Lung (tissue), 17 donors: ENCODE measurements at places on chromosomes 1 and 21. TPM values are rescaled to one million over a fixed set of nuclear protein-coding genes. Genes with fewer than 3 reads are reported as not detected.

PTGFRN gene
- total RNA-seq: 29.2 TPM

APOBEC4 gene
- total RNA-seq: 3.3 TPM

CYP4A11 gene
- not detected for total RNA-seq

NFASC gene
- 11.2 TPM for total RNA-seq

LGR6 gene
- 1.3 TPM for total RNA-seq

ASPM gene
- 7.3 TPM for total RNA-seq

TBX15 gene
- total RNA-seq: 0.31 TPM

ERICH3 gene
- 17.3 TPM for total RNA-seq

SIK1 gene
- total RNA-seq: 29.9 TPM

ABCA4 gene
- 1.00 TPM for total RNA-seq

TMPRSS2 gene
- total RNA-seq: 130 TPM

DIRAS3 gene
- total RNA-seq: 3.5 TPM

DNA sequence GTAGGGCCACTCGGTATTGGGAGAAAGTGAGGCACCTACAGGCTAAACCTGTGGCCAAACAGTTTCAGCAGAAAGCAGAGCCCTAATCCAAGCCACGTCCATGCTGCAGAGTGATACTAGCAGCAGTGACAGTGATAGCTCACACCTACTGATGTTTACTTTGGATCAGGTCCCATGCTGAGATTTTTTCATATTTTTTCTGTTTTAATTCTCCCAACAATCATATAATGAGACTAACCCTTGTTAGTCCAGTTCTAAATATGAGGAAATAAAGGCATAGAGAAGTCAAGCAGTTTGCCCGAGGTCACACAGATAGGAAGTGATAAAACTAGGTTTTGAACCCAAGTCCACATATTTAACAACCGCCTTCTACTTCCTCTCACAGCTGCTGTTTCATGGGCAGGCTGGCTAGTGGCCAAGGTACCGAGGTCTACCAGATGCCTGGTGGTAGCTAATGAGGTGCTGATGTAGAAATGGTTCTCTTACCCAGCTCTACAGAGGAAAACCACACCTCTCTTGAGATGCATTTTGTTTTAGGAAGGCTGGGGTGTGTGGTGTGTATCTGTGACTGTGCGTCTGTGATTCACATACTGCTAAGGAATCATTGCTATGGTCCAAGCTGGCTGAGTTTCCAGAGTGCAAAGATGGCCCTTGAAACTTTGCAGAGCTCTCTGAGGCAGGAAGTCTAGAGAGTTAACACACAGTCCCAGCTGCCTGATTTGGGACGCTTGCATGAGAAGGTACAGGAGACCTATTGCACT lies 80.3 kb upstream of the ARTN start:
- H3K27me3 ChIP-seq: no peaks in the 10 kb centered on the region
- no peaks in the 10 kb centered on the region for H3K36me3 ChIP-seq
- H3K27ac ChIP-seq: peak overlapping the region; percentile 33
- peaks cover 15% of the 10 kb centered on the region for H3K4me1 ChIP-seq

- peaks cover 31% of the 10 kb centered on the region for H3K4me1 ChIP-seq
- H3K36me3 ChIP-seq: no peaks in the 10 kb centered on the region
- H3K27me3 ChIP-seq: no peaks in the 10 kb centered on the region
Measured at GRCh38 chr1:183730107-183730724, 74.7 kb upstream of the RGL1 start.

GRCh38 chr1:172220376-172220775 lies 200.1 kb upstream of the C1orf105 start:
- DNase-seq: no peak
- no peaks in the 10 kb centered on the region for H3K27me3 ChIP-seq

GRCh38 chr1:85151446-85151845 lies 49.4 kb downstream of the SYDE2 start:
- peaks cover 5% of the 10 kb centered on the region for H3K4me1 ChIP-seq
- H3K27me3 ChIP-seq: no peaks in the 10 kb centered on the region
- DNase-seq: no peak
- H3K36me3 ChIP-seq: no peaks in the 10 kb centered on the region

DNA sequence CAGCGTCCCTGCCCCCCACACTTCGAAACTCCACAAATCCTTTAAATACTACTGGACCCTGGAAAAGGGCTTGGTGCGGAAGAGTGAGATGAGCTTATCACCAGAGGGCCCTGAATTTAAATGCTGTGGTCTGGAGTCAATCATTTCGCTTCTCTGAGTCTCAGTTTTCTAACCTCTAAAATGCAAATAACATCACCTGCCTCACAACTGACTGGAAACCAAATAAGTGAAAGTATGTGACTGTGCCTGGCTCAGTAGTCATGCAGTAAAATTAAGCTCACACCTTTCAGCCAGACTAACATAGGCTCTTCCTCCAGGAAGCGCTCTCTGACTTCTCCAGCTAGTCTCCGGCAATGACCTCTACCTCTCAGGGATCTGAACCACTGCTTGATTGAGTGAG lies 4.2 kb downstream of the GJA4 start:
- no peaks in the 10 kb centered on the region for H3K27me3 ChIP-seq
- DNase-seq: no peak
- no peak overlapping the region for H3K27ac ChIP-seq
- H3K36me3 ChIP-seq: no peaks in the 10 kb centered on the region

DNA sequence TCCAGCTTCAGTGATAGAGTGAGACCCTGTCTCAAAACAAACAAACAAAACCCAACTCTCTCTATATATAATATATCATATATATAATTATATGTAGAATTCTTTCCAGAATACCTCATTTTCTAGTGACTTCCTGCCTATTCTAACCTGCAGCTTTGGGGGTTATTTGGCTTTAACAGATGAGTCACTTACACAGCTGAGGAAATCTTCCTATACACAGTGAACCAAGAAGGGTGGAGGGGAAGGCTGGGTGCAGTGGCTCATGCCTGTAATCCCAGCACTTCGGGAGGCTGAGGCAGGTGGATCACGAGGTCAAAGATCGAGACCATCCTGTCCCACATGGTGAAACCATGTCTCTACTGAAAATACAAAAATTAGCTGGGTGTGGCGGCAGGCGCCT lies 9.2 kb downstream of the RAB29 start:
- H3K27me3 ChIP-seq: no peaks in the 10 kb centered on the region
- DNase-seq: no peak
- no peak overlapping the region for H3K4me3 ChIP-seq
- no peak overlapping the region for H3K27ac ChIP-seq
- no peaks in the 10 kb centered on the region for H3K36me3 ChIP-seq
- H3K4me1 ChIP-seq: peaks cover 5% of the 10 kb centered on the region

- no peaks in the 10 kb centered on the region for H3K27me3 ChIP-seq
- H3K4me1 ChIP-seq: no peaks in the 10 kb centered on the region
- H3K4me3 ChIP-seq: no peak overlapping the region
- peaks cover 35% of the 10 kb centered on the region for H3K36me3 ChIP-seq
- DNase-seq: no peak
Measured at GRCh38 chr21:31687108-31687507, 27.6 kb downstream of the SOD1 start.

DNA sequence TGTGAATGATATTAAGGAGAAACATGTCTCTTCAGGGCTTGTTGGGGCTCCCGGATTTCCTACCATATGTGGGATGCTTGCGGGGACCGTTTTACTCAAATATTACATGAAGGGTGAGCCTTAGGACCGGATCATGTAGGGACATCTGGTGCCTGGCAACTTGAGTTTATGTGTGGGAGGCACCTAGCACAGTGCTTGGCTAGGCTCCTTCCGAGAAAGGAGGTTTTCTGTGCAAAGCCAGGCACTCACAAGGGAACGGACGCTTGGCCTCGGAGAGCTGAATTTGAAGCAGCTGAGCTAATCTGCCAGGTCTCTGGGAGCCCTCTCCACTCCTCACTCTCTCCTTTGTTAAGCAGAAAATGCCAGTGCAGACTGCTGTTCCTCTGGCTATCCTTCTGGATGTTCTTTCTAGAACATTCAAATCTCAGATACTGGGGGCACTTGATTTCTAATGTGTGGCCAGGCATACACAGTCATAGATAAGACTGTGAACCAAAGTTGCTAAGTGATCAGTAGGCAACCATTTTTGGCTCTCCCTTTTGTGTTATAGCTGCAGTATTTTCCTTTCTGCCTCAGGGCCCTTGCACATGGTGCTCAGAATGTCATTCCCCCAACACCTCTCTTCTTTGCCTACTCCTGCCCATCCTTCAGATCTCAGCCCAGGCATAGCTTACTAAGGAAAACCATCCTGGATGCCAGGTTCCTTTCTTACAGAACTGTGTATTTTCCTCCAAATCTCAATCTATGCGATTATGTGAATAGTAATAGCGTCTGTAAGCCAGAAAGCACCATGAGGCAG lies 216.6 kb upstream of the CSF3R start:
- no peak overlapping the region for H3K4me3 ChIP-seq
- no peaks in the 10 kb centered on the region for H3K36me3 ChIP-seq
- peaks cover 10% of the 10 kb centered on the region for H3K27me3 ChIP-seq

GRCh38 chr1:231611851-231612250 lies 14.7 kb upstream of the DISC1 start:
- no peaks in the 10 kb centered on the region for H3K27me3 ChIP-seq
- no peaks in the 10 kb centered on the region for H3K36me3 ChIP-seq
- H3K4me1 ChIP-seq: no peaks in the 10 kb centered on the region
- H3K4me3 ChIP-seq: no peak overlapping the region
- DNase-seq: no peak

GRCh38 chr1:221405146-221405545 lies 336.7 kb downstream of the DUSP10 start:
- no peaks in the 10 kb centered on the region for H3K27me3 ChIP-seq
- no peak for DNase-seq
- H3K4me1 ChIP-seq: no peaks in the 10 kb centered on the region
- H3K27ac ChIP-seq: no peak overlapping the region
- no peaks in the 10 kb centered on the region for H3K36me3 ChIP-seq
- no peak overlapping the region for H3K4me3 ChIP-seq

- H3K27me3 ChIP-seq: no peaks in the 10 kb centered on the region
- no peaks in the 10 kb centered on the region for H3K4me1 ChIP-seq
- H3K27ac ChIP-seq: no peak overlapping the region
- no peak overlapping the region for H3K4me3 ChIP-seq
- no peaks in the 10 kb centered on the region for H3K36me3 ChIP-seq
Measured at GRCh38 chr21:38741092-38741949, 64.4 kb upstream of the ETS2 start.

- DNase-seq: peak; percentile 80
- H3K27me3 ChIP-seq: no peaks in the 10 kb centered on the region
- H3K4me3 ChIP-seq: no peak overlapping the region
Measured at GRCh38 chr1:155012026-155012546, 9.5 kb downstream of the ZBTB7B start.

GRCh38 chr21:27110956-27111355 lies 144.1 kb upstream of the ADAMTS5 start:
- H3K36me3 ChIP-seq: no peaks in the 10 kb centered on the region
- H3K4me1 ChIP-seq: peaks cover 9% of the 10 kb centered on the region
- no peaks in the 10 kb centered on the region for H3K27me3 ChIP-seq
- H3K4me3 ChIP-seq: no peak overlapping the region
- no peak overlapping the region for H3K27ac ChIP-seq

DNA sequence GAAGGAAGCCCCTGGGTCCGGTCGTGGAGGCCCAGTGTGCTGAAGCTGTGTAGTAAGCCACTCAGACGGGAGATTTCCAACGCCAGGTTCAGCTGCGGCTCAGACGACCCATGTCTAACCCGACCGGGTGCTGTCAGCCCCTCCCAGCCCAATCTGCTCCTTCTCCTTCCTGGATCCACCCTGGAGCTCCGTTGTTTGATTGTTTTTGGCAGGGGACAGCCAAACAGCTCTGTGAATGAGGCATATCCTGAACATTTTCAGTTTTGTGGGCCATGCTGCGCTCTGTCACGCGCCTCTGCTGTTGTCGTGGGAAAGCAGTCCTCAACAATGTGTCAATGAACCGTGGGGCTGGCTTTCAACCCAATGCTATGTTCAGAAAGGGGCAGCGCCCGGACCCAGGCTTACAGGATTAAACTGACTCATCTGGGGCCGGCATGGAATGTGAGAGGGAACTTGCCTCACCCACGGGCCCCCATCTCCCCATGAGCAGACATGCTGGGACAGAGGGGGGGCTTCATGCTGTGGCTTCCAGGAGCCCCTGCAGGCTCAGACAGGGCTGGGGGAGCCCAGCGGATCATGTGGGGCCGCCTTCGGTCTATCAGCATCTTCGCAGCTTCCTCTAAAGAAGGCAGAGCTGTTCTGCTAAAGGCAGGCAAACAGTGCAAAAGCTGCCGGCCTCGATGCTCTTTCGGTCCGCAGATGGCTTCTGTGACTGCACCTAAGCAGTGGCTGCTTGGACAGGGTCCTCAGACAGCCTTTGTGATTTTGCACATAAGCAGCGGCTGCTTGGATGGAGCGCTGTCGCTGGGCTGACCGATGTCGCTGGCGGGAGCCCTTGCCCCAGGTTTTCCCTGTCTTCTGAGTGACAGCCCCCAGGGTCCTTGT lies 101.7 kb downstream of the RIPK4 start:
- no peaks in the 10 kb centered on the region for H3K27me3 ChIP-seq
- no peaks in the 10 kb centered on the region for H3K36me3 ChIP-seq
- H3K4me3 ChIP-seq: no peak overlapping the region

DNA sequence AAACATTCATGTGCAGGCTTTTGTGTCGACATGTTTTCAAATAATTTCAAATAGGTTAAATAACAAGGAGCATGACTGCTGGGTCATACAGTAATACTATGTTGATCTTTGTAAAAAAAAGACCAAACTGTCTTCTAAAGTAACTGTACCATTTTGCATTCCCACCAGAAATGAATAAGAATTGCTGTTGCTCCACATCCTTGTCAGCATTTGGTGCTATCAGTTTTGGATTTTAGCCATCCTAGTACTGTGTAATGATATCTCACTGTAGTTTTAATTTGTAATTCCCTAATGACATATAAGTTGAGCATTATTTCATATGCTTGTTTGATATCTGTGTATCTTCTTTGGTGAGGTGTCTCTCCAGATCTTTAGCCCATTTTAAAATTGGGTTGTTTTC lies 11.6 kb downstream of the UROD start:
- no peak overlapping the region for H3K27ac ChIP-seq
- DNase-seq: no peak
- no peaks in the 10 kb centered on the region for H3K4me1 ChIP-seq
- no peaks in the 10 kb centered on the region for H3K36me3 ChIP-seq
- H3K27me3 ChIP-seq: no peaks in the 10 kb centered on the region

DNA sequence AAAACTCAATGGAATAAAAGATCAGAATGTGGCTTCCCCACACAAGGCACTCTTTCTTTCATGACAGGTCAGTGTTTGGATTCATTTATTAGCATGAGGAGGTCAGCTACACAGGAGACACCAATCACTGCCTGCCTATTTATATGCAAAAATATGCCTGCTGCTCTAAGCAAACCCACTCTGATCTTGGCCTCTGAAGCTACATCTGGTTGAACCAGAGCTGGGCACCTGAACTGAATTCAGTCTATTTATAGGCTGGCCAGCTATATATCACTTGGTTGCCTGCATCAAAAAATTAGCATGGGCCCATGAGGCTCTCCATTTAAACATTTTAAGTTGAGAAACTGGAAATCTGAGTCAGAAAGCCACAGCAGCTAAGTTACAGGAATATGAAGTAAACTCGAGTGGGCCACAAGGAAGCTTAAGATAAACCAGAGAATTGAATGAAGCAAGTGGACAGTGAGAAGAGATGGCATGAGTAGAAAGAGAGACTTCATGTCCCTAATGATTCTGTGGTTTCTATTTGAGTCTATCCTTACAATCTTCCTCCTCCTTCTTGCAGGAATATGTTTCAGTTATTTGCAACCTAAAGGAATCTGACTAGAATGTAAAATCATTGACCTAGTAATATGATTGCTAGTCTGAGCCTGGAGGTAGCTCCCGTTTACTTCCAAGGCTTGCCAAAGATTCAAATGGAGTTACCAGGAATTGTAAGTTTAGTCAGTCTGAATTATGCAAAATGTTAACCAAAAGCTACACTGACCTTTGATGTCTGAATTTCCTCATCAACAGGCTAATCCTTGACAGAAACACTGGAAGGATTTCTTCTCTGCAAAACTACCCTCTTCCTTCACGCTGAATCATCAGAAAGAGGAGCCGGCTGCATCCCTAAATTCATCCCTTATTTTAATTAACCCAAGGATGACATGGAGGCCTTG lies 17.7 kb downstream of the DDAH1 start:
- DNase-seq: no peak
- no peak overlapping the region for H3K4me3 ChIP-seq
- peak overlapping the region; percentile 73 for H3K27ac ChIP-seq
- H3K4me1 ChIP-seq: peaks cover 1% of the 10 kb centered on the region
- H3K27me3 ChIP-seq: no peaks in the 10 kb centered on the region
